WERI-Rb-1 (cell line): ENCODE measurements at places on chromosomes 11 and 22.

DNA sequence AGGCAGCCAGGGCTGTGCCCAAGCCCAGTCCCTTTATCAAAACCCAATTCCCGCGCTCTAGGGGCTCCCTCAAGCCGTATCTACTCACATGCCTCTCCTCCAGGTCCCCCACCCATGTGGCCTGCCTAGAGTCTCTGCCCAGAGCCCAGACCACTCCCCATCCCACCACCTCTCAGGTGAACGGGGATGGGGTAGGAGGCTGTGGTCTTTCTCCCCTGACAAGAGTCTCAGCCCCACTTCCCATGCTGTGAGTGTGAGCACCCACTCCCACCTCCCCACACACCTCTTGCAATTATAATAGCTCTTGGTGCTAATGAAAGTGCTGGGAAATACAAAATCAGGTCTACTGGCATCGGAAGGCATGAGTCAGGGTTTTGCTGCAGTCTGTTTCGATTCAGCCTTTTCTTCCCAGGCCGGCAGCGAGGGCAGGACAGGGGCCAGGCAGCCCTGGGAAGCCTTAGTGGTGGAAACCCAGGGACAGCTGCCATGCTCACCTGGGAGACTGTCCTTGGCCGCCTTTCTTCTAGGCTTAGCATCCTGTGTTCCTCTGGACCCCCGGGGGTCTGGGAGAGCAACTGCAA is 16.7 kb upstream of the TMPRSS4 start:
- DNase-seq = no peak

DNA sequence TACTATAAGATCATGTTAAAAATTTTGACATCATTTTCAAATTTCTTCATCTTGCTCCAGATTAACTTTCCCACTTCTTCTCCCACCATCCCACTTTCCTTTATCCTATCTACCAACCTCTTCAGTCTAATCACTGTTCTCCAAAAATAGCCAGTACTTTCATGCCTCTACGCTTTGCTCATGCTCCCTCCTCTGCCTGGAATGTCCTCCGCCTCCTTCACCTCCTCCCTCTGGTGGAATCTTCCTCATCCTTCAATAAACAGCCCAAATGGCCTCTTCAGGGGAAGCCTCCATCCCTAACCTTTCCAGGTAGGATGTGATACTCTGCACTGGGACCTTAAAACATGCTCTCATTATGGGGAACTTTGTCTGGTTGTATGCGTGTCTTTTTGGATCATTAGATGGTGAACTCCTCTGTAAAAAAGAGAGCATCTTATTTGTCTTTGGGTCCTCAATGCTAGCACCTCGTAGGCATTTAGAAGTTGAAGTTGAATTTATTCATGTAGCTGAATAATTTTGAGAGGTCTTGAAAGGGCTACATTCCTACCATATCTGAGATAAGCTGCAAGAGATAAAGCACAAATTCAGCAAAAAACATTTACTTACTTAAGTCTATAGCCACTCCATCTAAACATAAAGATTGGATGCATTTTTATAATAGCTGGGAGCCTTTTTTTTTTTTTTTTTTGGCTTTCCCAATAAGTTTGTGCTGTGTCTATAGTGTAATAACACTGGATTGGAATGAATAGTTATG is 8.0 kb upstream of the CSRP3 start:
- DNase-seq = no peak

DNA sequence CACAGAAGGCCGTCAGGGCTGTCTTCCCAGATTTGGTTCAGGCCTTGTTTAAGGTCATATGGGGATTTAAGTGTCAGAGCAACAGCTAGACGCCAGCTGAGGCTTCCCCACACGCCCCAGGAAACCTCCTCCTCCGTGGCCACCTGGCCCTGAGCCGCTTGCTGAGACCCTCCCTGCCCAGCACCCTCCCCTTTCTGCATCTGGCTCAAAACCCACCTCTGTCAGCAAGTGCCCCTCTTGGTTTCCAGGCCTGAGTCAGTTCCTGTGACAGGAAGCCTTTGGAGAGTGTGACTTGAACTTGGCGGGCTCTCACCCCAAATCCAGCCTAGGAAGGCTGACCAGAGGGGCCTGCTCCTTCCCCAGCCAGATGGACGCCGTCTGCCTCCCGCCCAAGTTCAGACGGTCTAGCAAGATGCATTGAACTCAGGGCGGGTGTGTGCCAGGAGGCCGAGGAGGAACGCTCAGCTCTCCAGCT is 561 bp downstream of the FXYD2 start:
- peak; percentile 81 for DNase-seq

GRCh38 chr11:68889948-68890446 is 13.6 kb downstream of the MRPL21 start:
- peak; percentile 31 for DNase-seq

GRCh38 chr22:43057641-43058040 is 31.6 kb downstream of the TTLL1 start:
- DNase-seq = no peak

- DNase-seq = no peak
These were observed 14.6 kb downstream of the KCNA4 start for GRCh38 chr11:30002157-30002785.

- DNase-seq = no peak
These were observed 91.5 kb upstream of the BLID start for GRCh38 chr11:122207505-122207904.

- no peak for DNase-seq
These were observed 786.8 kb downstream of the BRD1 start for GRCh38 chr22:49040754-49041467.

DNA sequence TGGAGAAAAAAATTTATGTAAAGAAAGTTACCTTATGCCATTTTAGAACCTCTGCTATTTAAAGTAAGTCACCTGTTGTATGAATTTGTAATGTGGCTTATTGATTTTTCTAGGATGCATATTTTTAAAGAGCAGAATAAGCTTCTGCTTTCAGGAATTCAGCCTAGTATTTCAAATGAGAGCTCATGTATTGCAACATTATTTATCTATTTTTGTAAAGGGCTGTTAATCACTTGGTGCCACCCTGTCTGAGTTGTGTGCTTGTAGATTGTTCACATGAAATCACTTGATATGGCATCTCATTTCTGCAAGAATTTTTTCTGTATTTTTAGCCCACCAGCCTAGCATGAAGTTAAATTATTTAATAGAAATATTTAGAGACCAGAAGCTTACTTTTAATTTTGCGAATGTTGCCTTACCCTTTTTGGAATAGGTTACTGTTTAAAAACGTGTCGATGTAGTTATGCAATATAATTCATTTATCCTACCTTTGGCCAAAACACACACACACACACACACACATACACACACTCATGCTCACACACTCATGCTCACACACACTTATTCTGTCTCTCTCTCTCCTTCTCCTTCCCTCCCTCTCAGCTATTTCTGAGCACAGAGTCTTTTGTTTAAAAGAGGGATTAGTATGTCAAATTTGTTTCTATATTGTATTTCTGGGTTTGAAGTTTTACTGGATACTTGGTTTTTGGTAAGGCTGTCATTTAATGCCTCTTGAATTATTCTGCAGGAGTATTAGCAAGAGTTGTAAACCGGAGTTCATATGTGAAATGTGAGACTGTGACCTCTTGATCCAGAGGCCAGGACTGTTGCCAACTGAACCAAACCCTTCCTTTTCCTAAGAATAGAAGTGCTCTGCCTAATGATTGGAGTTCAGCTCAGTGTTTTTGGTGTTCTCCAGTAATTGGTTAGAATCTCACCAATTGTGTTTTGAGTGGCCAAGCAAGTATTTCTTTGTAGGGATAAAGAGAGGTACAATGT is 34.4 kb downstream of the YAP1 start:
- no peak for DNase-seq

- DNase-seq = no peak
These were observed 48.7 kb downstream of the IGF2 start for GRCh38 chr11:2090172-2091111.
